ENCODE measurements at places on chromosomes 6 and 20.

DNA sequence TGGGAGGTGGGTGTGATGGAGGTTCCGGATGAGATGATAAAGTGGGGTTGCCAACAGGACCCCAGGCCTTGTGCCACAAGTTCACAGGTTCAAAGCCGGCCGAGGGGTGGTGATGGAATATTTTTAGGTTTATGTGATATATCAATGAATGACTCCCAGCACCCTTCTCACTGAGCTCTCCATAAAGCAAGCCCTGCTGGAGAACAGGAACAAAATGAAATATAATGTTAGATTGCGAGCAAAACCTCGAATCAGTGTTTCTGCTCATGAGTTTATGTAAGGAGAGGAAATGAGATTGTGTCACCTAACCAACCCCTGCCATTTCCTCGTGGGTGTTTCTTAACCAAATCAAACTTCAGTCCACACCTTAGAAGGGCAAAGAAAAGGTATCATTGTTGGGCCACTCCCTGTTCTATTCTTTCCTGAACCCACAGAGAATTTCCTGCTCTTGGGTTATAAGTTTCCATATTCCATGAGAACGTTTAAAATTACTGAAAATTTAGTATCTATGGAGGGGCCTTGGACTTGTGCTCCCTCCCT, 192.2 kb upstream of the EXOC2 start:
- DNase-seq = no peak

DNA sequence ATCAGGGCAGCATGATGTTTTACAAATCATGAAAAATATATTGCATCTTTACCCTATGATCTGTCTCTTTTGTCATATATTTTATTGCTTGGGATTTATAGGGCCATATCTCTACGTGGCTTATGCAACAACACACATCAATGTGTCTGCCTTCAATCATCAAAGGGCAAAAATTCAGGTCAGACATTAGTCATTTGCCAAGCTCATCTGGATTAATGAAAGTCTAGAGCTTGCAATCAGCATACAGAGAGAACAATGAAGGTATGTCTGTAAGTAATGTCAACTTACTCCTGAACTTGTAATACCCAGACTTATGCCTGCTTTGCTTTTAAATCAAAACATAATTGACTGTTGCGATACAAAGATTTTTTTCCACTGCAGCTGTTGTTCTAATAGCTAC, 282.7 kb downstream of the HAO1 start:
- no peak for DNase-seq

DNA sequence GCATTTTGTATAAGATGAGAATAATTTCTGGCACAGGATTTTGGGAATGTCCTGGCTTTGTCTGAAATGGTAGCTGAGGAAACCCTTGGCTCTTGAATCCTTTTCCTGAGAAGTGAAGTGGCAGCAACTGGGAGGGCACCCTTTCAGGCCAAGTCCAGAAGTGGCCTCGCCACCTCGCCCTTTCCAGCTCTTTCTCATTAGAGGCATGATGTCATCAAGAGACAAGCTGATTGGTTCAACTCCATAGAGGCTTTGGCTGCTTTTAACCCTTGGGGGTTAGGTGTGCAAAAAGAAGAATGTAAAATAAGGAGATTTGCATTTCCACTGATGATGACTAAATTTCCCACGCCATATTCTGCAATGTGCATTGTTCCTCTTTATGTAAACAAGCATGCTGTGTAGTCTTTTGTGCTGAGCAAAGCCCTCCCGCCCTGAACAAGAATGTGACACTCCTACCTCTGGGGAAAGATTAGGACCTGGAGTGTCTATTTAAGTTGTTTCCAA, 116.5 kb downstream of the TCP11 start:
- DNase-seq = peak; percentile 90

DNA sequence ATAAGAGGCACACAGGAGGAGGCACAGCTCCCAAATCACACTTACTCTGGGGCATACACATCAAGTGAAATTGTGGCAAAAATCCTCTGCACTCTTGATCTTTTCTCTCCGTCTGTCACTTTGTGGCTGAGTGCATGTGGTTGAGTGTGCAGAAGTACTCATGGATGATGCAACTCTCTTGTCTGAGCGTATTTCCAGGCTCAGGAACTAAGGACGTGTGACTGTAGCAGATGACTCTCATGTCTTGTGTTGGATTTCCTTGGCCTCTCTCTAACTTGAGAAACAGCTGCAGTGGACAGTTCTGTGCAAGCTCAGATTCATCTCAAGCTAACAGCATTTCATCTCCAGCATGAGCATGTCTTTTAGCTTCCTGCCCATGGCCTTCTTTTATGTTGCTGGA, 245.4 kb upstream of the FLRT3 start:
- no peak for DNase-seq

DNA sequence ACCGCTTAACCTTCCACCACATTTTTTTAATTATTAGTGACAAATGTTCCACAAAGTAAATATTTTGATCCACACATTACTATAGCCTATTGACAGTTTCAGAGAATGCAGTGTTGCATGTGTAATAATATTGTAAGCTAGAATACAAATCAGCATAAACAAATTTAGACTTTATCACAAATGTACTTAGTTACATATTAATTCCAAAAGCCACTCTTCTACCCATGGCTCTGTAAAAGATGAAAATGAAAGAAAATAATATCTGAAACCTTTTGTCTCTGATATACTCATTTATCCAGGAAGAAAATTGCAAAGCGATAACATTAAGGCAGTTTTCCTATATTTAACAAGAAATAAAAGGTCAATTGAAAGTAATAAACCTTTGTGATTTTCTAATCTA, 954.0 kb upstream of the MAN1A1 start:
- DNase-seq = no peak

- DNase-seq = peak; percentile 27
These were observed 24.5 kb upstream of the POPDC3 start for GRCh38 chr6:105204331-105204730.

- no peak for DNase-seq
These were observed 376.1 kb downstream of the UTRN start for GRCh38 chr6:144661116-144661806.

- DNase-seq = peak; percentile 23
These were observed 1.4 kb downstream of the CST3 start for GRCh38 chr20:23636182-23636907.

- no peak for DNase-seq
These were observed 35.1 kb upstream of the MAP3K4 start for GRCh38 chr6:160956300-160957035.

DNA sequence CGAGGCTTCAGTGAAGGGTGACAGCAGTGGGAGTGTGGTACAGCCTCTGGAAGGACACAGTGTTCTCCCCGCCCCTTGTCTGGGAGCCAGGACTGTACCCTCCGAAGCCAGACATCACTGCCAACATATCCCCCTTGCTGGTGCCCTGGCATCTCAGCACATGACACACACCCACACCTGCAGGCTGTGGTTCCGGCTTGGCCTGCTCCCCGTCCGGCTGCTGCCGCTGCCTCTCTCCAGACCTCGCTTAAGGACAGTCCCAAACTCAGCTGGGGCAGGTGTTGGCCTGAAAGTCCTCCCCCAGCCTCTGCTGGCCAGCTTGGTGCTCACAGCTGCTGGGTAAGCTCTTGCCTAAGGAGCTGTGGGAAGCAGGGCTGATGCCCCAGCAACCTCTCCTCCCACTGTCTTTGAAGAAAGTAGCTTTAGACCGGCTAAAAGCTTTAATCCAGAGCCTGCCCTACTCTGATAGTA, 7.0 kb downstream of the EMILIN3 start:
- no peak for DNase-seq

DNA sequence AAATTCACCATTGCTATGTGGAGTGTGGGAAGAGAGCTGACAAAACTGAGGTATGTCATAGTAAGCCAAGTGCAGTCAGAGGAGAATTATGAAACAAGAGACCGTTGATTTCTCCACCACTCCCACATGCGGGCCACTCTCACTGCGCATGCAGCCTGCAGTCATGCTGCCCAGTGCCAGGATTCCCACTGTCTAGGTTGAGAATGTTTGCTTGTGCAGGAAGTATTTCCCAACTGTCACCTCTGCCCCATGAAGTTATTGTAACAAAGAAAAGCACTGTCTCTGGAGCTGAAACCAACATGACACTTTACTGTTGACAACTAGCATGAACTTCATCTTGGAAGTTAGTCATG, 18.7 kb upstream of the SFT2D1 start:
- DNase-seq = peak; percentile 67

DNA sequence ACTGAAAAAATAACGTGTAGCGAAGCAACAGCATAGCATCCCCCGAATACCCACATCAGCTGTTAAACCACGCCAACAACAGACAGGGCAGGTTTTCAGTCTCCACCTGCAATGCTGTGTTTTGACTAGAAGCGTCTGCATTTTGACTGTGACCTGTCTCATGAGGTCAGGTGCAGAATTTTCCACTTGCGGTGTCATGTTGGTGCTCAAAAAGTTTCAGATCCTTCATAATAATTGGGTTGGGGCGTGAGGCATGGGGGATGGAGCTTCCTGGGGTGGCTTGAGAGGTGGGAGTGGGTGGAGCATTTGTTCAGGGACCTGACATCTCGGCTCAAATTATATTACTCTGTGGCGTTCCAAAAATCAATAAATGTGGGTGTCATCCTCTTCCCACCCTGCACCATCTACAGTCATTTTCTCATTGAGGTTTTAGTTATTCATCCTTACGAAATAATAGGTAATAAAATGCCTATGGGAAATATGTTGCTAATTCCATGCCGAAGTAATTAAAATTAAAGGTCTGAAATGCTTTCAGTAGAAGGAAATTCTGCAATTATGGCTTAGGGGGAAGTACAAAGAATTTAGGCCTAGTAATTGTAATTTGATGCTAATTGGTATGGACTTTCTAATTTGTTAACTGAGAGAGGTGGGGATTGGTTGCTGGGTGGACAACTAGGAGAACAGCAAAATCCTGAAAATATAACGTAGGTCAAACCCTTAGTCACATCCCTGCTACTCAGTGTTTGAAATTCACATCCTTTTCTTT, 81.0 kb downstream of the TIAM2 start:
- DNase-seq = no peak

GRCh38 chr6:150002710-150003109, 22.6 kb downstream of the RAET1L start:
- no peak for DNase-seq

- DNase-seq = no peak
These were observed 170.3 kb upstream of the FLRT3 start for GRCh38 chr20:14507711-14508110.

DNA sequence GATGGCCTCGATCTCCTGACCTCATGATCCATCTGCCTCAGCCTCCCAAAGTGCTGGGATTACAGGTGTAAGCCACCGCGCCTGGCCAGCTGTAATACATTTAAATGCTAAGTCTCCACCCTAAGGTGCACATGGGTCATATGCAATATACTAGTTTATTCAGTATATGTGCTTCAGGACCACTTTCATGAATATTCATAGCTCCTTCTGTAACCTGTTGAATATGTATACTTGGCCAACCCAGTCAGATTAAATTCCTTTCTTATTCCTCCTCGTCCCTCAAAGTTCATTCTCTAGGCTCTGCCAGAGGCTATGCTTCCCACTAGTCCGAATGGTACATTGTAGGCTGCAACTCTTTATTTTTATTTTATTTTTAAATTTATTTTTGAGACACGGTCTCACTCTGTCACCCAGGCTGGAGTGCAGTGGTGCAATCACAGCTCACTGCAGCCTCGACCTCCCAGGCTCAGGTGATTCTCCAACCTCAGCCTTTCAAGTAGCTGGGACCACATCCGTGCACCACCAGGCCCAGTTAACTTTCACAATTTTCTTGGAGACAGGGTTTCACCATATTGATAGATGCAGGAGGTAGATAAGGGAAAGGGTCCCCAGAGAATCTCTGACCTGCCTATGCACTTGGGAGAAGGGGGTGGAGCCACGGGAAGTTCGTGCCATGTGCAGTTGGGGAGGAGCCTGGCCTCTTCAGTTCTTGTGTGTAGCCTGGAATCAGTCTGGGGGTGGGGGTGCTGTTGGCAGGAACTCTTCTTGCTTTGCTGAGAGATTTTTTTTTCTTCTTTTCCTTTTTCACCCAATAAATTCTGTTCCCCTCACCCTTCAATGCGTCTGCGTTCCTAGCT, 41.3 kb upstream of the DDR1 start:
- no peak for DNase-seq

GRCh38 chr6:383856-384255, 7.7 kb upstream of the IRF4 start:
- no peak for DNase-seq

DNA sequence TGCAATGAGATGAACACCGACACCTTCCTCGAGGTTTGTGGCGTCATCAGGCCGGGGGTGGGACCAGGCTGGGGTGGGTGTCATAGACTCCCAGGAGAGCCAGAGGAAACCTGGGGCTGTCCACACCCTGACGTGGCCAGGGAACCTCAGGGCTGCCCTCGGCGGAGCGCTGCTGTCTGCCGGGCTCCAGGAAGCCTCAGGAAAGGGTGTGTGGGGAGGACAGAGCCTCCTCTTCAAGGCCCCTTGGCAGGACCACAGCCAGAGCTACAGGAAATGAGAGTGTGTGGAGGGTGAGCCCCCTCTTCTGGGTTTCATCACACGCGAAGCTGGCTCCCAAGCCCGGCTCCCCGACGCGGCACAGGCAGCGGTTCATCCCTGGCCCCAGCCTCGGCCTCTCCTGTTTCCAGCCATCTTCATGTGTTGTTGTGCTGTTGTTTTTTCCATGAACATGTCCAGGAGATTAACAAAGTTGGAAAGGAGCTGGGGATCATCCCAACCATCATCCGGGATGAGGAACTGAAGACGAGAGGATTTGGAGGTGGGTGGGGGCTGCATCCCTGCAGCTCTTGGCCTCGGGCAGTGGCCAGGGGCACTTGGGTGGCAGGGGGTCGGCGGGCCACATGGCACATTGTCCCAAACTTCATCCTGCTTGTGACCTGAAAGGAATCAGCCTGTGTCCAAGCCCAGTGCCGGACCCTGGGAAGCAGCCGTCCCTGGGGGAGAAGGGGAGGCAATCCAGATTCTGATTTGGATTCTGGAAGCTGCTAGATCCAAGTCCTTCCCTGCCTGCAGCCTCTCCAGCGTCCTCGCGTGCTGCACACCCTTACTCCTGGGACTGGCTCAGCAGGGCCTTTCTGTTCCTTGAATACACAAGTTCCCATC, 6.4 kb downstream of the NPEPL1 start:
- no peak for DNase-seq

- DNase-seq = peak; percentile 72
These were observed 6.1 kb downstream of the TRIM10 start for GRCh38 chr6:30154709-30155519.

DNA sequence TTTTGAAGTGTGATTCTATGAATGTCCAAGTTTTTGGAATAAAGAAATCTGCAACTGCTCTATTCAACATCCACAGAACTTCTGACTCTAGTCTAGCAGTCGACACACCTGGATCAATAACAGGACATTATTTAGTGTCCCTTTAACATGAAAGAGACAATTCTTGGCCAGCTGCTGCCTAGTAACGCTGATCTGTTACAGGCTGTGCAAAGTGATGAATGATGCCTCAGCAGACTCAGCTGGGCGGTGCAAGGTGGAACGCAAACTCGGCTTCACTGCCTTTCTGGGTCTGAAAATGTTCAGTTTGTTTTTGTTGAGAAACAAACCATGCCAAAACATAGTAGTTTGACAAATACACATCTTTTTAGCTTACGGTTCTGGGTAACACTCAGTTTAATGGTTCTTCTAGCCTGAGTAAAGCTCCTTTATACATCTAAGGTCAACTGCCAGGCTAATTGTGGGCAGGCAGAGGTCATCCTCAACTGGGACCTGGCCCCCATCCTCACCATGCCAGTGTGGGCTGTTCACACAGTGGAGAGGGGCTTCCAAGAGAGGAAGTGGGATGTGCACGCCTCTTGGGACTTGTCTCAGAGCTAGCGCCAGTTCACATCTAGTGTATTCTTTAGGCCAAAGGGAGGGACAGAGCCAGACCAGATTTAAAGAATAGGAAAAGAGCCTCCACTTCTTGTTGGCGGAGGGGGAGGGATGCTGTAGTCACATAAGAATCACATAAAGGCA, 879.7 kb downstream of the QKI start:
- DNase-seq = no peak
